Left colon (tissue), 2 donors: ENCODE measurements at places on chromosomes 11 and 22.

DNA sequence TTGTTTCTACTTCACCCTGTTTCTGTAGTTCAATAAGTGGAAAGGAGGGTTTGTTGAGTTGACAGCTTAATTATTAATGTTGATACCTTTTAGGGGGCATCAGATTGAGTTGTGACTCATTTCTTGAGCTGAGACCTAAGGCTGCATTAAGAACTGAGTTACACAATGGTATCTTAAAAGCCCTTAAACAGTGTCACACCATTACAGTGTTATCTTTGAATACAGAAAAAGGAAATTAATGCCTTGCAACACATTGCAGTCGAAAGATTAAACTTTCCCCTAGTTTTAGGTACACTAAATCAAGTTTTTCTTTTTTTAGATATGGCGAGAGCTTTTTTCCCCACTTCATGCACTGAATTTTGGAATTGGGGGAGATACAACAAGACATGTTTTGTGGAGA is 16.7 kb downstream of the PAFAH1B2 start:
- DNase-seq = no peak

DNA sequence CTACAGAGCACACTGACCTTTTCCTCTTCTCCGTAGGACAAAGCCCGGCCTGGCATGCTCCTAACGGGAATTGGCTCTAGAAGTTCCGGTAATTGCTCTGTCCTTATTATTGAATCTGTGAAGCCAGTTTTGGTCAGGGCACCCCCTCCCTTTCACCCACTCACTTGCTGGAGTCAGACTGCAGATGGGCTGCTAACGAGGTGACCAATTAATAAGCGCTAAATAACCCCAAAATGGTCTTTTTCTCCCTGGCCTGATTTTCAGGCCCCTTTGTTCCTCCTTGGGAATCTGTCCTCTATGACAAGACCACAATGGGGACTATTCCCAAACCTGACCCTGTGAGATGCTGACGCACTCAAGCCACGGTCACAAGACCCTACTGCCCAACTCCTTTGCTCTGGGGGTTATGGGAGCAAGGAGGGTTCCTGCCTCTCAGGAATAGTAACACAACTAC is 610.0 kb upstream of the CADM1 start:
- no peak for DNase-seq

- DNase-seq = no peak
These were observed 18.0 kb downstream of the SCARF2 start for GRCh38 chr22:20419664-20419951.

- DNase-seq = no peak
These were observed 7.4 kb downstream of the SCARF2 start for GRCh38 chr22:20430101-20430719.

GRCh38 chr11:46457021-46457420 is 65.4 kb upstream of the CHRM4 start:
- DNase-seq = no peak

DNA sequence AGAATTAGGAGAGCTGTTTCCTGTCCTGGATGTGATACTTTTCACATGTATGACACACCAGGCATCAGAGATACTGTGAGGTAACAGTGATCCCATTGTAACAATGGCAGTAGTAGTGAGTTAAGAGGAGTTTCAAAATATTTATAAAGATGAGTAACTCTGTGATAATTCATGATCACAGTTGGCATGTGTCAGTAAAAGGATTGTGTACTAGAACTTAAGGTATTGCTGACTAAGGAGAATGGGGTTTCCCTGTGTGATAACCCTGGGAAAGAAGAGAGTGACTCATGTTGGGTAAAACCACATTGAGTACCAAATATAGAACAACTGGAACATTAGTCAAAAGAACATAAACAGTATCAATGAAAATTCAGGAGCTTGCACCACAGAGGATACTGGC is 22.9 kb upstream of the SLC5A1 start:
- DNase-seq = no peak

DNA sequence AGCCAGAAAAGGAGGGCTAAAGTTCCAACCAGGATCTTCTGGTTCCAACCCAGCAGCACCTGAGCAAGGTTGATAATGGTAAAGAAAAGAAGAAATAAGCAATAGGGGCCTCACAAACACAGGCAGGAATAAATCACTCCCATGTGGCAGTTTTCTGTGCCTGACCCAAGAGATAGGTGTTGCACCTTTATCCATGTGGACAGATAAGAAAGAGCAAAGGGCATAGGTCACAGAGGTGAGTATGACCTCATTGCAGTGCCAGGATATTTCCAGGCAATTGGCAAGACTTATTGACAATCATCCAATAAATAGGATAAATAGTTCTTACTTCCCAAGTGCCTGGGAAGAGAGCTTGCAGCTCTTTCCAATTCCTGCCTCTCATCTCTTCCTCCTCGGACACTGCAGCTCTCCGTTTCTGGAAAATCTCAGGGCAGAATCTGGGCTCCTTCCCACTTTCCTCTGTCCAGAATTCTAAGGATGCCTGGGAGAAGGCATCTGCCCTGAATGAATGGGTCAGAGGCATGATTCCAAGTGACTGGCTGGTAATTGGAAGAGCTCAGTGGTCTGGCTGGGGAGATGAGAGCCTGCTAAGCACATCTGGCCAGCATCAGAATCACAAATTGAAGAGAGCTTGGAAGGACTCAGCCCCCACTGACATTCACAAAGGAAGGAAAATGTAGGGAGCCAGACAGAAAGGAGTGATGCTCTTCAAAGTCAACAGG is 14.5 kb upstream of the LRRC55 start:
- no peak for DNase-seq

DNA sequence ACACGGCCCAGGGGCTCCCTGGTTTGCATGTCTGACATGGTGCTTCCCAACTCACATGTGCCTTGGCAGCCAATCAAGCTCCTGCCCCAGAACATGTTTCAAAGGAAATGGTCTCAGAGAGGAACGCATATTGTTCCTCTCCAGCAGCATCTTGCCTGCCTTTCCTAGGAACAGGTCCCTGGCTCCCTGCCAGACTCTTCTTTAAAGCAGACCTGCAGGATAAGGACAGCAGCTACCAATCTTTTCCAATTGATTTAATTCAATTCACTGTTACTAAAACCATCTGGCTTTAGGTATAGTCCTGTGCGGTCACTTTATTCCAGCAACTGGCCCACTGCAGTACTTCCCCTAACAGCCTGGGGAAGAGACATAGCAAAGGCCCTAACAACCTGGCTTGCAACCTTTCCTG is 79.9 kb downstream of the AMBRA1 start:
- peak; percentile 46 for DNase-seq

GRCh38 chr11:6736495-6737121 is 35.2 kb downstream of the OR2AG2 start:
- DNase-seq = no peak

- no peak for DNase-seq
These were observed 1.1 kb upstream of the ZNF215 start for GRCh38 chr11:6925007-6925577.

DNA sequence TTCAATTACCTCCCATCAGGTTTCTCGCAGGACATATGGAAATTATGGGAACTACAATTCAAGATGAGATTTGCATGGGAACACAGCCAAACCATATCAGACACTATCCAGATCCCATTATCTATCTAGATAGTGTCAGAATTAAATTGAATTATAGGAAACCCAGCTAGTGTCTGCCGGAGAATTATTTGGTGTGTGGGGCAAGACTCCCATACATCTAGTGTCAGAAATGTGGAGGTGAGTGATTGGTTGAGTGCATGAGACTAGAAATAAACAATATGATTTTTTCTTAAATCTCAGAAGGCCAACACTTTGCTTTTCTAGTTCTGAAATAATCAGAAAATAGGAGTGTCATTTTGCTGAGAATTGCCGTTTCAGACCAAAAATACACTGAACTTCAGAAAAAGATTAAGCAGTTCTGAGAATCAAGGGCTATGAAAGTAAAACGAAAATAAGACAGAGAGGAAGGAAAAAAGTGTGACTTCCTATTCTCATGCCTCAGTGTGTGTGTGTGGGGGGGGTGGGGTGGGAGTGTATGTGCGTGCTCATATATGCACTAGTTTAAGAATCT is 21.3 kb downstream of the CASP12 start:
- no peak for DNase-seq

GRCh38 chr22:44640618-44641155 is 61.3 kb upstream of the PRR5 start:
- no peak for DNase-seq

- no peak for DNase-seq
These were observed 5.9 kb upstream of the TBX1 start for GRCh38 chr22:19754701-19755144.

- no peak for DNase-seq
These were observed 155.3 kb downstream of the MIAT start for GRCh38 chr22:26812731-26813130.

DNA sequence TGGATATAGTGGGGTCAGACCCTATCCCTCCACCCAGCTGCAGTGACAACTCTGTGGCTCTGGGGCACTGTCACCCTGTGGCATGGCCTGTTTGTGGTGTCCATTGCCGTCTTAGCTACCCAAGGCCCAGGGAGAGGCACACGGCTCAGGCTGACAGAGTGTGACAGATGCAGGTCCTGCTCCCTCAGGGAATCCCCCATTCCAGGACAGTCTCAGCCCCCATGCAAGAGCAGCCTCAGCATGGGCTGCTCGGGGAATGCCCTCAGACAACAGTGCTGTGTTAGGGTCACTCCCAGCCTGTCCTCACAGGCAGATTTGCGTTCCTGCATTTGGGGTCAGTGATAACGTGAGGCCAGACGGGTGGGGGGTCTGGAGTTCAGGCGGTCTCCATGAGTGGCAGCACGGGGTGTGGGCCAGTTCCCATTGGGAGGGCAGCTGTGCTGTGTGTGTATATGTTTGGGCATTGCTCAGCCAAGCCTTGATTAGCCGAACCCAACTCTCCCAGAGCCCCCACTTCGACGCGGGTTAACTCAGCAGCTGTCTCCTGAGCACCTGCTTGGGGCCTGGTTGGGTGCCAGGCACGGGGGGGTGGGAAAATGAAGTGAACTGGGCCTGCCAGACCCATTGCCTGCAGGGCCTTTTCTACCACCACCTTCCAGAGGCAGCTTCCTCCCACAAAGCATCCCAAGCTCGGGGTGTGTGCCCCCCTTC is 5.3 kb upstream of the KCNQ1OT1 start:
- DNase-seq = no peak

- no peak for DNase-seq
These were observed 76.9 kb downstream of the DKK3 start for GRCh38 chr11:11931461-11932055.

DNA sequence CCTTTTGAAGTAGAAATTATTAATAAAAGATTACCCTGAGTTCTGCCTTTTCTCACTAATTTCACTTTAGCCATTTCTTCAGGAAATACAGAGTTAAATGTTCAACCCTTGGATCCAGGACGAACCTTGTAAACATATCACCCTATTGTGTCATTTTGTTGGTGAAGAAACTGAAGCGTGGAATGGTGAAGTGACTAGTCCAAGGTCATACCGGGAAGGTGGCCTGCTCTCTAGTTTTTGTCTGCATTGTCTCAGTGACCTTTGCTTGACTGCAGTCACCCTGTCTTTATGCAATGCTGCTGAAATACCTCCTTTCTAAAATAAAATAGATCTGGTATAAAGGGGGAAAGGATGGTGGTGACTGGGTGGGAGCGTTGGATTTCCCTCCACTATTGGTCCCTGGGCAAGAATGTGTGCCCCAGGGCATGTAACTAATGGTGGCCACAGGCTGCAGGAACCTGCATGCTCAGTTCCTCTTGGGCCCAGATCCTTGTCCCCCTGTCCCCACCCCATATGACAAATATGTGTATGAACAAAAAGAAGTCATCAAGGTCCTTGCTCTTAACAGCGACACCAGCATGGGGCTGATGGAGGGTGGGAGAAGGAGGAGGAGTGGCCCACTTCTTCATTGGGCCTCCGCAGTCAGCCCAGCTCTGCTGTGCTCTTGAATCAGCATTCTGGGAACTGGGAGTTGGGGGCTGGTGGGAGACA is 977 bp upstream of the SORL1-AS1 start:
- DNase-seq = no peak

DNA sequence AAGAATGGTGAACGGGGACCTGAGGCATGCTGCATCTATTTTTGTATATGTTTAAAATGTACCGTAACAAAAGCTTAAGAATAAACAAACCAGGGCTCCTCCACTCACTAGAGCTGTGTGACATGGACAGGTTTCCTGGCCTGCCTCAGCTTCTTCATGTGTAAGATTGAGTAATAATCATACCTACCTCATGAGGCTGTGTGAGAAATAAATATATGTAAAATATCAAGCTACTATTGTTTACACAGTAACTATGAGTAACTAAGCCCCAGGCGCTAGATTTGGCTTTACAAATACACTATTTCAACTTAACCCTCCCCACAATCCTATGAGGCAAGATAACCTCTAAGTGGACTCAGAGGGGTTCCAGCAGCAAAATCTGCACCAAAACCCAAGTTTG is 66.4 kb downstream of the SMCO4 start:
- DNase-seq = no peak

GRCh38 chr11:93188726-93189125 is 9.1 kb downstream of the SLC36A4 start:
- no peak for DNase-seq
